ENCODE measurements at places on chromosomes 12 and 14.

GRCh38 chr14:29062466-29062865 lies 295.9 kb downstream of the FOXG1 start:
- no peak for DNase-seq

GRCh38 chr12:131901431-131902331 lies 7.3 kb downstream of the ULK1 start:
- DNase-seq = no peak

DNA sequence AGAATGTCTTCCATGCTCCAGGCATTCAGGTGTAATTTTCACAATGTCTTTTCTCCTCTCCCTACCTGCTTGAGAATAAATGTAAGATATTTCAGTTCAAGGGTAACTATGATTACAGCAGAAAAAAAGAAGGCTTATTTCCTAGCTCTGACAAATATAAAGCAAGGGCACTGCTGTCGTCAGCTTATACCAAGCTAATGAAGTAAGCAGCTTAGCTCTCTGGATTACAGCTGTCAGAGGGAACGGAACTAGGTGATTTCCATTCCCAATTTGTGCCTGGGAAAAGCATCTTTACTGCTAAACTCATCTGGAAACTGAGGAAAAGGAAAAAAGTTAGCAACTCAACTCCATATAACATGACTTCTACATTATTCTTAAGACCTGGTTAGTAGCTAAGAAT lies 56.5 kb downstream of the ZFYVE26 start:
- DNase-seq = no peak

DNA sequence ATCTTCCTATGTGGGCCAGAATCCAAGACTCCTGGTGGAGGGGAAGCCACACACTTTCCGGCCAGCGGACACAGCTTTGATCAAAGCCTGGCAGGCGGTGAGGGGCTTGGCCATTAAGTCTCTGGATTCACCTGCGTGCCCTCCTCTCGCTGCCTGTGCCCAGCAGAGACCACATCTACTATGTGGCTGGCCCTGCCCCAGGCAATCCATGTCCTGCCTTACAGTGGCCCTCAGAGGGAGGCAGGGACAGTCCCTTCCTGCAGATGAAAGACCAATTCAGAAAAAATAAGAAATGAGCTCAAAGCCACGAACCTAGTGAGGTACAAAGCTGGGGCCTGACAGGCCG lies 82.7 kb upstream of the GPR68 start:
- DNase-seq = no peak

- no peak for DNase-seq
Observed at GRCh38 chr12:123115409-123116121, 35.3 kb downstream of the PITPNM2 start.

GRCh38 chr12:70353780-70354660 lies 12.1 kb upstream of the KCNMB4 start:
- no peak for DNase-seq

- no peak for DNase-seq
Observed at GRCh38 chr12:50279501-50279900, 3.8 kb downstream of the LIMA1 start.

DNA sequence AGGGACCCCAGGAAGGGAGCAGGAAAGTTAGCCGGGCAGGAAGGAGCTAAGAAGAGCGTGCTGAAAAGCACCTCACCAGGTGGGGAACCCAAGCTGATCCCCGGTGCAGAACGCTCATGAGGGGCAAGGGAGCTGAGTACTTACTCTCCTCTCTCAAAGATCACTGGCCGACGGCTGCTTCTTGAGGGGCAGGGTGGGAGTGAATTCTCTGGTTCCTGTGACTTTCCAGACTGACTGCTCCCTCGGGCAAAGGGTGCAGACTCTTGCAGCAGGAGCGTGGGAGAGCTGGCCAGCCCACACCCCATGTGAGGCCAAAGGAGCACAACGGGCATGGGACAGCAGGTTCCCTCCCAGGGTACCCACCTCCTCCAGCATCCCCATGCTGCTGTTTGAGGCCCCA lies 44.9 kb upstream of the DIO3 start:
- DNase-seq = no peak

DNA sequence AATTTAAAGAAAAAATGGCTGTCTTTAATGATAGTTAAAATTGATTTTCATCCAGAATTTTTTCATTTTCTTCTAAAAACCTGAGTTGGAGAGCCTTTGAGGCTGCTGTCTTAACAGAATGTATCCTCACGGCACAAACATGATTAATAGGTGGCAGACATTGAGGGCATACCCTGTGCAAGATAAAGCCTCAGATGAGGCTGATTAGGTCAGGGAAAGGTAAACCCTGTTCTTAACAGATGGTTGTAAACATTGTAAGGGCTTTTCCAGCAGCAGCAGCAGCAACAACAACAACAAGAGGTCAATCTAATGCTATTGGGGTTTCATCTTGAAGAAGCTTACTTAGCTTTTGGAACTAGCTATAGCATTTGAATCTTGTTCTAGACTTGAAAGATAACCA lies 17.4 kb downstream of the GNG2 start:
- DNase-seq = no peak

DNA sequence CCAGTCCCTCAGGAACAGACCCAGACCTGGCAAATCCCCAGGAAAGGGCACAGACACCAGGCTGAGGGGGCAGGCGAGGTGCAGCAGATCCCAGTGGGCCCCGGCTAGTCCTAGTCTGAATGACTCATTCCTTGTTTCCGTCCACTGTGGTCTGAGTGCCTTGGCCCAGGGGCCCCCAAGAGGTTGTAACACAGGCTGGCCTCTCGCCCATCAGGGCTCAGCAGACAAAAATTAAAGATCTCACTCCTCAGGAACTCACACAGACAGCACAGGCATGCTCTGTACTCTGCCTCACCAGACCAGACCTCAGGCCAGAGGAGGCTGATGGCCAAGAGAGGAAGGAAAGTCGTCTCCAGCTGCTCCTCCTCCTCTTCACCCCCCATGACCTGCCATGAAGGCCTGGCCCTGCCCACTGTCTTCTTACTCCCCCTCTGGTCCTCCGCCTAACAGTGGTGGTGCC lies 7.7 kb upstream of the LTBP2 start:
- DNase-seq = no peak

DNA sequence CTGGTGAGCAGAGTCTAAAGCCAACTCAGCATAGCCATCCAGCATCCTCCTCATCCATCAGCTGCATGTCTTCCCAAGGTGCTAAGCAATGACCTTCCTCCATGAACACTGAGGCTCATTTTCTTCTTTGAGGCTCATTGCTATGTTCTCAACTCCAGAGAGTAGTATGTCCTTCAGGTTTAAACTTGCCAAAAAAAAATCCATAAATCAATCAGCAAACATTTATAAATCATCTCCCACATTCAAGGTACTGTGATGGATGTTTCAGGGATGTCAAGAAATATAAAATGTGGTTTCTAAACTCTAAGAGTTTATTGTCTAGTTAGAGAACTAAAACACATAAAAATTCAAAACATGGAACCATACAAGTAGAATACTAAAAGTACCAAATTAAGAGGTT lies 29.8 kb upstream of the MDM1 start:
- DNase-seq = no peak

DNA sequence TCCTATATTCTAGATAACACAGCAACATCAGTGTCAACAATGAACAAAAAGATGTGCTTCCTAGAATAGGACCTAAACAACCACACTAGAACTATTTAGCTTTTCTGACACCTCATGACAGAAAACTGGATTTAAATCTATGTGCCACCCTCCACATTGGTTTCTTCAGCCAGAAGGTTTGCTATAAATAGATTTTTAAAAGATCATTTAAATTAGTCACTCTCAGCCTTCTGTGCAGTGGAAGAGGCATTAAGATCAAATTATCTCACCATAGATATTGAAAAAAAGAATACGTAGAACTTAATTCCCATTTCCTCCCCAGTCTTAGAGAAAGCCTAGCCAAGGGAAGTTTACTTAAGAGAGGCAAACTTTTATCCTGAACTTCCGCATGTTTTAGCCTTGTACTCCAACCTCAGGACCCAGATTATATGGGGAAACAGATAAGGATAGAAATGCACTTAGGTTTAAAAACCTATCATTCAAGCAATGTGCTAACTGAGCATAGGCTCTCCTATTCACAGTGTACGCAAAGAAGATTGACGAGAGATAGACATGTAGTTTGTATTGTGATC lies 59.6 kb downstream of the NELL2 start:
- no peak for DNase-seq

DNA sequence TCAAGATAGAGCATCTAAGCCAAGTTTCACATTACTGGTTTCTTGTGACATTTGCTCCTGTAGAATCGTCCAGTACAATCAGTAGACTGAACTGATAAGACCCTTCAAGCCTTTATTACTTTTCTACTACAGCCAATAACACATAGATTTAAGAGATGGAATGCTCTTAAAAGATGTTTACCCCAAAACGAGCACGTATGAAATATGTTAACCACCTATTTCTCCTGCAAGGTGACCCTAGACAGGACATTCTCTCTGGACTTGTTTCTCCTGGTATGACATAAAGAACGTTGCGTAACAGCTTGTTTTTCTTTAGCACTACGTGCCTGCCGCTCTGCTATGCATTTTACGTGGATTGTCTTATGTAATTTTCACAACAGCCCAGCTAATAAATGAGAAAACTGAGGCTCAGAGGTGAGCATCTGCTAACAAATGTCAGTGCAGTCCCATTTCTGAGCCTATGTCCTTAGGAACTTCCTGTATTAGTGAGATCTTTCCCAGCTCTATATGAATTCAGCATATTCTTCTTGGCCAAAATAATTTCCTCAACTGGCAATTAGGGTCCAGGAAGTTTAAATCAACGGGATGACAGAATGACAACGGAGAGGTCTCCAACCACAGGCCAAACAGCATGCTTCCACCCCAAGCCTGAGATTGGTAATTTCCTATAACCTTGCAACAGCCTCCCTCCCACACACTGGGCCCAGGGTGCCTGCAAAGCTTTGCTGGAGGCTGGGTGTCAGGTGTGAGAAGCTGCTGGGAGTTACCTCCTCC lies 3.7 kb downstream of the NFKBIA start:
- DNase-seq = no peak

DNA sequence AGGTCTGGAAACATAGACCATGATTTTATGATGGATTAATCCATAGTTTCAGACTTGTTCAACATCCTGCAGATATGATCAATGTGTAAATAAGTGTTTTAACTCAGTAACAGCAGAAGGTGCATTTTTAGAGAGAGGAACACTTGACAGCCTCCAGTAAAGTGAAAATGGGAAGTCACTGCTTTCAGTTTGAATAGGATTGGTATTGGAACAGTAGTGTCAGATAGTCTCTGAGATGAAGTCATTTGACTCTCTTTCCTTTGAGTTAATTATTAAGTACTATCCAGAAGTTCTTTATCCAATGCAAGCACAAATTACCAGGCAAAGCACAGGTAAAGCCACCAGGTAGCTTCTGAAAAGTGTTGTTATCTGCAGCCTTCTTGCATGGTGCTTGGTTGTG lies 14.5 kb upstream of the NAV3 start:
- no peak for DNase-seq

DNA sequence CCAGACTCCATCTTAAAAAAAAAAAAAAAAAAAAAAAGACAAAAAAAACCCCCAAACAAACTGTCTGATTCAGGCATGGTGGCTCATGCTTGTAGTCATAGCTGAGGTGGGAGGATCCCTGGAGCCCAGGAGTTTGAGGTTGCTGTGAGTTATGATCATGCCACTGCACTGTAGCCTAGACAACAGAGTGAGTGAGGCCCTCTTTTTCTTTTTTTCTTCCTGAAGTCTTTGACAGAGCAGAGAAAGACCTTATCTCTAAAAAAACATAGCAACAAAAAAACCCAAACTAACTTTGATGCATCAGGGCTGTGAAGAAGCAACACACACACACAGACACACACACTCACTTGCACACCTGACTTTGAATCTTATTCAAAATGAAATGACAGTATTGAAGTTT lies 7.7 kb upstream of the AMN1 start:
- no peak for DNase-seq

GRCh38 chr14:39739796-39740195 lies 307.6 kb upstream of the FBXO33 start:
- no peak for DNase-seq

- DNase-seq = no peak
Observed at GRCh38 chr14:36510874-36511273, 9.2 kb downstream of the NKX2-1 start.

DNA sequence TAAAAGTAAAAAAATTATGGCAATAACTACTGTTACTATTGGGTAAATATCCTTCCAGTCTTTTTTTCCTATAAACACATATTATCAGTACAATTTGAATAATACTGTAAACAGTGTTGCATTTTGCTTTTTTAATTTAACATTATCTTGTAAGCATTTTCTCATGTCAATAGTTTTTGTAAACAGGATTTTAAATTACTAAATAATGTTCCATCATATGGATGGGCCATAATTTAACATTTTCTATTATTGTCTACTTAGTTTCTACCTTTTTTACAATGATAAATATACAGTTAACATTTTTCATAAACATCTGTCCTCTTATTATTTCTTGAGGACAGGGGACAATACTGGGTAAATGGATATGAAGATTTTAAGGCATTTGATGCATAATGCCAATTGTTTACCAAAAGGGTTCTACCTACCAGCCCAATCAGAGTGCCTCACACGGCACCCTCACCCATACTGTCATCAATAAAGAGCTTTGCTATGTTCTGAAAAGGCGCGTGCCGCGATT lies 759 bp upstream of the ACVR1B start:
- DNase-seq = no peak

DNA sequence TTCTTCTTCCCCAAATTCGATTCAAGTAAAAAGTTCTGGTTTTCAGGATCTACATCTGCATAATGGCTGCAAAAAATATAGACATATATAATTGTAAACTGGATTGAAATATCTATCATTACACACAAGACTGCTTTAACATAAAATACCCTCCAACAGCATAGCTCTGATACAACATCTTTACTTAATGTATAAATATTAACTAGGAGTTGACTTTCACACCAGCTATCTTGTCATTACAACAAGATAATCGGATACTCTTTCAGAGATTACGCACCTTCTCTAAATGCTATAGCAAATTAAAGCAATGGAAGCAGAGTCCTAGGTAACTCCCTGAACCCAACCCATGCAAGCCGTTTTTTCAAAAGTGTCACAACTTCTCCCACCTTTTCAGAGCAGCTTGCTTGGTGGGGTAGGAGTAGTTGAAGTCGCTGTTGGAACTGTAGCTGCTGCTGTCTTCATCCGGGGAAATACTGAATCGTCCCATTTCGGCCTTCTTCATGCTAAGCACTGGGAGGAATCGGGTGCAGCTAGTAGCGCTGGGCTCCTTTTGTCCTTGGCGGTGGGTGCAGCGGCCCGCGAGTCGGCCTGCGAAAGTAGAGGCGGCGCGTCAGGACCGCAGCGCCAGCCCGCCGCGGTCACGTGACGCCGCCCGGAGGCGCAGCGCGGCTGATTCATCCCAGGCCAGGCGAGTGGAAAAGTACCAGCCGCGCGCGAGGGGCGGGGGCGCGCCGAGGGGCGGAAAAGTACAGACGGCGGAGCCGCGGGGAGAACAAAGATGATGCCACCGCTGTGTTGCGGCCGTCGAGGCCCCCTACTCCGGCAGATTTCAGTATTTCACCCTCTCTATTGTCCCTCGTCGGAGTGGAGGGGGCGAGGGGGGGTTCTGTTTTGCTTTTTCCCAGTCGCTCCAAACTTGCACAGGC lies 1.5 kb downstream of the SLC38A2 start:
- peak; percentile 81 for DNase-seq

DNA sequence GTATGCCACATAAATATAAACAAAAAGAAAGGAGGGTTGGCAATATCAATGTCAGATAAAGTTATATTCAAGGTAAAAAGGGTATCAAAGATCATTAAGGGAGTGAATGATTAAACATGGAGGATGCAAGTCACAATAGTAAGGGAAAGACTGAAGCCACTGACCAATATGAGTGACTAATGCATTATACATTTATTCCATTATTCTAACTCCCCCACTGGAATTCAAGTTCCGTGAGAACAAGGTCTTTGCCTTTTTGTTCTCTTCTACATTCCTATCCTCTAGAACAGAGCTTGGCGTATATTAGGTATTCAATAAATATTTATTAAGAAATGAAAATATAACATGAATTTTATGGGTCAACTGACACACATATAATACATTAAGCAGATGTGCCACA lies 30.7 kb downstream of the MAP4K5 start:
- no peak for DNase-seq
